Cortex of kidney (tissue), 1 donor: ENCODE measurements at places on chromosomes 12 and 14.

DNA sequence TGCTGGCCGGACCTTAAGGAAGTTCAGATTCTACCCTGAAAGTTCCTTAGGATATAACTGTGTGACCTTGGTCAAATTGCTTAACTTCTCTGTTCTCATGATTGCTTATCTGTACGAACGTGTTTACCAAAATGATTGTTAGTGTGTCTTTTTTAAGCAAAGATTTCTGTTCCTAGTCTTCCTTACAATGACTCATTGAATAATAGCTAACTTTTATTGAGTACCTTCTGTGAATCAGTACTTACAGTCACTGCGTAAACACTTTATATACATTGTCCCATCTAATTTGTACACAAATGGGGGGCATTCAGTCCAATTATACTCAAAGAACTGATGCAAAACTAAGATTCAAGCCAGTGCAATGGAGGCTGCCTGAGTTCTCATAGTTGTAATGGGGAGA, 4.2 kb upstream of the TMEM30B start:
- no peak for DNase-seq

GRCh38 chr12:3251691-3252090, 174.5 kb downstream of the TSPAN9 start:
- no peak for DNase-seq

- DNase-seq: no peak
Observed at GRCh38 chr12:38162708-38163441, 153.7 kb upstream of the ALG10B start.

DNA sequence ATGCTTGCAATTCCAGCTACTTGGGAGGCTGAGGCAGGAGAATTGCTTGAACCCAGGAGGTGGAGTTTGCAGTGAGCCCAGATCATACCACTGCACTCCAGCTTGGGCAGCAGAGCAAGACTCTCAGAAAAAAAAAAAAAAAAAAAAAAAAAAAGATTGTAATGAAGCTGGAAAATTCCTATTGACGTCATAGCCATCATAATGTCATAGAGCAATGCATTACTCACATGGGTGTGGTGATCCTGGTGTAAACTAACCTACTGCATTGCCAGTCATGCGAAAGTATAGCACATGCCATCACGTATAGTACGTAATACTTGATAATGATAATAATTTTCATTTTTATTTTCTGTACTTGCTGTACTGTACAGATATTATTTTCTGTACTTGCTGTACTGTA, 42.7 kb upstream of the NID2 start:
- no peak for DNase-seq

DNA sequence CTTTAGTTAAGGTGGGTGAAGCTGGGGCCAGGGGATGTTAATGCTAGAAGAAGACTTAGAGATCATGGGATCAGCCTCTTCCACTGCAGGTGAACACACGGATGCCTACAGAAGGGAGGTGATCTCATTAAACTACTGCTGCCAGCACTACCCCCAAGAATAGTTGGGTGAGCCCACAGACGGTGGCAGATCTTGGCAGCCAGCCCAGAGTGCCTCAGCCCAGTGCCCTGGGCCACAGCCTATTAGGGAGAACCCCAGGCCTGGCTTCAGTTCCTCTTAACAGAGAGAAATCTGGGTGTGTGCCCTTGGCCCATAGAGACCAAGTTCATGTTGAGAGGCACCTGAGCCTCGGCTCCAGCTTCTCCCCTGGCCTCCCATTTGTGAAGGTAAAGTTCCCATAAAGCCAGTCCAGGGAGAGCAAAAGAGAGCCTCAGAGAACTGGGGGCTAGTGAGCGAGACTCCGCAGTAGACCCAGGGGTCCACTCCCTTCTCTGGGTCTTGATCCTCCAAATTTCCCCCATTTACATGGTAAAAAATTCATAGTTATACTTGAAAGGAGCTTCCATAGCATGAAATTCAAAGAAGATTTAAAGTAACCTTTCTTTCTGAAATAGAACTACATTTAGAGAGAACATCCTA, 125.0 kb upstream of the CCND2 start:
- DNase-seq: no peak

DNA sequence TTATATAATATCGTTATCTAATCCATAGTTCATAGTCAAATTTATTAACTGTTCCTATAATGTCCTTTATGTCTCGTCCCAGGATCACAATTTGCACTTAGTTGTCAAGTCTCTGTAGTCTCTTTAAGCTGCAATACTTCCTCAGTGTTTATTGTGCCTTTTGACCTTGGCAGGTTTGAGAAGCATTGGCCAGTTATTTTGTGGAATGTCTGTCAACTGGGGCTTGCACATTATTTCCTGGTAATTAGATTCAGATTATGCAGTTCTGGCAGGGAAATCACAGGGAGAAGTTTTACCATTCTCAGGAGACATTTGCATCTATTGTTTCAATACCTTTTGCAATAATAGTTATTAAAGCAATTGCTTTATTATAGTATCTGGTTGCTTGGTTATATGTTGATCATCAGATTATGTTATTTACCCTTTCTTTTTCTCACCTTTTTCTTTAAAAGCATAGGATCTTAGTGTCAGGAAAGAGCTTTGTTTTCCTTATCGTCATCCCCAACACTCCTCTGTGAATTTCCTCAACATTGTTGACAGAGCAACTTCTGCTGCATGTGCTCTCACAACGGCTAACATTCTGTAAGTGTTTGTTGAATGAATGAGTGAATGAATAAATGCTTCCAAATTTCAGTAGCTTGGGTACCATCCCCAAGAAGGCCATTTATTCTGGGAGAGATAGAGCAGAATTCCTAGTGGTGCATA, 3.7 kb upstream of the ART4 start:
- no peak for DNase-seq

- DNase-seq: no peak
Observed at GRCh38 chr14:56199095-56199981, 81.1 kb downstream of the PELI2 start.

DNA sequence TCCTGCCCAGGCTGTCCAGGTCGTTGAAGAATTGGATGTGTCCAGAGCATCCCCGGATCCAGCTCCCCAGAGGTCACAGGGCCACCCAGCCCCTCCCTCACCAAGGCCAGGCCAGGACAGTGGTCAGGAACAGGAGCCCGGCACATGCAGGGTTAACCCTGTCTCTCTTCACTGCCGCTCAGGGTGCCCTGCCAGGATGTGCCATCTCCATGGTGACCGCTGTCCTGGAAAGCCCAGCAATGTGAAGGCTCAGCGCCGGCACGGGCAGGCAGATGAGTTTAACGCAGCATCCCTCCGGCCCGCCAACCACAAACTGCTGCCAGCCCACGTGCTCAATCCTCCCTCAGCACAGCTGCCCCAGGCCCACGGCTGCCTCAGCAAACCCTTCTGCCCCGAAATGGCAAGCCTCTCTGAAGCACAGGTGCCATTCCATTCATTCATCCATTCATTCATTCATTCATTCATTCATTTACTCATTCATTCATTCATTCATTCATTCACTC, 4.4 kb downstream of the TMEM179 start:
- DNase-seq: no peak

DNA sequence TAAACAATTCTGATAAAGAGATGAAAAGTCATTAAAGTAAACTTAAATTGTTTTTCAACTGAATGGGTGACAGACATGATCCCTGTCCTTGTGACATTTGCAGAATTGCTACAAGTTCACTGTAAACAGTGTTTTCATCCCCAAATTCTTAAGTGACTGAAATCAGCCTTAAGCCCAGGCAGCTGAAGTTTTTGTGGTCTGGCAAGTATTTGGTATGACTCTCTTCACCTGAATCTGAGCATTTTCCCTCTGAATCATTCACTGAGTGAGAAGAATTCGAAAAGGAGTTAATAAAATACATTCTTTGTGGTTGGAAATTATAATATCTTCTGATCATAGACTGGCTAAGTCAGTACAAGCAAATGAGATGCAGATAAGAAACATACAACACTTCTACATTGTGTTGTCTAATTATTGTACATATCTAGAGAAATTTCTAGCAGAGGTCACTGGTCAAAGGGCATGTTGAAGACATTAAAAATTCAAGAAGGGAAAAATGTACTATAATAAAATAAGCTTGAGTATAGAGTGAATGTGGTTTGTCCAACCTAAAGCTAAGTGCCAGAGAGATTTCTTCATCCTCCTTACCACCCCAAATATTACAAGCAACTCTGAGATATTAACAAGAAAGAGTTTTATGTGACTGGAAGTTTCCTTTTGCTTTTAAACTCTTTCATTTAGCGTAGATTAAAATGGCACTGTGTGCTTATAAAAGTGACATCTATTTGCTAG, 177.8 kb upstream of the DIO2 start:
- no peak for DNase-seq

- no peak for DNase-seq
Observed at GRCh38 chr14:29925736-29926135, 1.9 kb downstream of the PRKD1 start.

DNA sequence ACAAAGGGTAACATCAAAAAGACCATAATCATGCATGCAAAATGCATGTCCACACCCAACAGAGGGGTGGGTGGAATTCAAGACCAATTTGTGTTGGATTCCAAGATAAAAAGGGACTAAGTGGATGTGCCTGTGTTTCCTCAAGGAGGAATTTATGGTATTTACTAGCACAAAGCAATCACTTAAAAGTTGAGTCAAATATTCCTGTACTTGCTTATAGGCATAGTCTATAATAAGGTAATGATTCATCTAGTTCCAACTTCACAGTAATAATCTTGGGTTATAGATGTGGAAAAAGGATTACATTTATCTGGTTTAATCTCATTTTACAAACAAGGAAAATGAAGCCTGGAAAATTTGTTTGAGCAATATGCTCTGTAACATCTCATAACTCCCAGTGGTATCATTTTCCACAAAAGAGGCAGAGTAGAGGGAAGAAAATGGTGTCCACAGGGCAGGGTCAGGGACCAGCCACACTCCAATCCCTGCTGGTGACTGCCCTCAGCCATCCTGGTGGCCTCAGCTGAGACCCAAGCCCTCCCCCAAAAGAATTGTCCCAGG, 80.8 kb upstream of the REP15 start:
- DNase-seq: no peak

DNA sequence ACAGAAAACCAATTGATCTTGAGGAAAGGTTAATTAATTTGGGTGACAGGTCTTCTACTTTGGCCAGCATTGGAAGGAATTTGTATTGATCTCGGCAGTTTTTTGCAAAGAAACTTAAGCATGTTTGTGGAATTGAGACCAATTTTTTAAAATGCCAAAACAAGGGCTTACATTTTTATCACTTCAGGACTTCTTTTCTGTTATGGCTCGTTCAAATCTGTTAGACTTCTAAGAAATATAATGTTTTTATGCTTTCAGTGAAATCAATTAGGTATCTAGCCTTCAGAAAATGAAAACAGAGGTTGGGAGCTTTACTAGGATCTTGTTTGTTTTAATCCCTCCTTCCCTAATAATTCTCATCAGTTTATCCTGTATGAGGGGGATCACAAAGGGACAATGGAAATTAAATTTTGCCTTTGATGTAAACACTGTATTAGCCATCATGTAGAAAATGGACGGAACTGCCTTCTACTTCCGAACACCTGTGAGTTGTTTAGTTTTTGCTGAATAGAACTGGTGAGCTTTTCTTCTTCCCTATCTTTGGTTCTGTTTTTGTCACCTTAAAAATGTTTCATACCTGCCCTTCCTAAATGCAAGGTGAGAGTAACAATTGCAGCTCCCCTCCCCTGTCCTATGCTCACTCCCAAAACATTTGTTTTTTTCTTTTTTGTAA, 7.8 kb downstream of the FOXA1 start:
- DNase-seq: no peak

GRCh38 chr14:100747736-100748135, 21.0 kb downstream of the DLK1 start:
- no peak for DNase-seq

DNA sequence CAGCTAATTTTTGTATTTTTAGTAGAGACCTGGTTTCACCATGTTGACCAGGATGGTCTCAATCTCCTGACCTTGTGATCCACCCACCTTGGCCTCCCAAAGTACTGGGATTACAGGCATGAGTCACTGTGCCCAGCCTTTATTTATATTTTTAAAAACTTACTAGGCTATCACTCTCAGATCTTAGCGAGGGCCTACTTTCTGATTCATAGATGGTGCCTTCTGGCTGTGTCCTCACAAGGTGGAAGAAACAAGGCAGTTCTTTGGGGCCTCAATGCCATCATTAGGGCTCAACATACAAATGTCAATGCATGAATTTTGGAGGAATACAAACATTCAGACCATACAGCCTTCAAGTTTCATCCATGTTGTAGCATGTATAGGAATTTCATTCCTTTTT, 2.4 kb upstream of the DGLUCY start:
- DNase-seq: no peak

DNA sequence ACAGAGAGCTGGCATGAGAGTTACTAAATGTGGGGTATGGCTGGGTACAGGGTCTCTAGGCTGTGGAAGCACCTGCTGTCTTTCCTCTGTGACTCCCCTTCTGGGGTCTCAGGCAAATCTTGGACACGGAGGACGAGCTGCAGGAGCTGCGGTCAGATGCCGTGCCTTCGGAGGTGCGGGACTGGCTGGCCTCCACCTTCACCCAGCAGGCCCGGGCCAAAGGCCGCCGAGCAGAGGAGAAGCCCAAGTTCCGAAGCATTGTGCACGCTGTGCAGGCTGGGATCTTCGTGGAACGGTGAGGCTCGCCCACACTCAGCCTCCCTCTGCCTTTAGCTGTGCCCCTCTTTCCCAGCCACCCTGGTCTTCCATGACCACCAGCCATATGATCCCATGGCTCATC, 19.4 kb downstream of the PPP1R1A start:
- no peak for DNase-seq

- no peak for DNase-seq
Observed at GRCh38 chr14:75915045-75915444, 66.8 kb downstream of the TGFB3 start.
